ENCODE measurements at places on chromosomes 4 and X.

DNA sequence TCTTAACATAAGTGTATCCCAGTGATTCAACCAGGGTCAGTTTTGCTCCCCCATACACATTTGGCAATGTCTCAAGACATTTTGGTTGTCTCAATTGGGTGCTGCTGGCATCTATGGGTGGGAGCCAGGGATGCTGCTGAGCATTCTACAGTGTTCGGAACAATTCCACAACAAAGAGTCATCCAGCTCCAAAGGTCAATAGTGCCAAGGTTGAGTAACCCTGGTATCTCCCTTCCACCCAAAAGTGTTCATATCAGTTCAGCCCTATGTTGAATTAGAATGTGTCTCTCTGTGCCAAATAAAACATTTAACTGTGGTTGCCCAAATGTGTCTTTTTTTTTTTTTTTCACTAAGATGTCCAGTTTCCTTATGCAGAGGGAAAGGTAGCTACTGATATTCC is 129.4 kb upstream of the RAI2 start:
- no peak for DNase-seq

- DNase-seq = no peak
Measured at GRCh38 chr4:17770845-17771244, 10.6 kb downstream of the FAM184B start.

DNA sequence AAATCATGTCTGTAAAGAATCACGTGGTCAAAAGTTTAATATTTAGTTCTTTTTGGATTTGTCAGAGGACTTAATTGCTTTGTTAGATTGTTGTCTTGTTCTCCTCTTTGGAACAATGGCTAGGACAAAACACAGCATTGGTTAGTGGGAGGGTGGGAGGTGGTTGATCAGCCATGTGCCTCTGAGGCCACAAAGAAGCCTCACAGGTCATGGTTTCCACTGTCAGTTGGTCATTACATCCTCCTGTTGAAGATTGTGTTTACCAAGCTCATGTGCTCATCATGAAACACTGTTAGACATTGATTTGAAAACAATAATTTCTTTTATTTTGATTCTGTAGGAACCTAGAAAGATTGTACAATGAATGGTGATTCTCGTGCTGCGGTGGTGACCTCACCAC is 31.9 kb downstream of the ADD1 start:
- no peak for DNase-seq

DNA sequence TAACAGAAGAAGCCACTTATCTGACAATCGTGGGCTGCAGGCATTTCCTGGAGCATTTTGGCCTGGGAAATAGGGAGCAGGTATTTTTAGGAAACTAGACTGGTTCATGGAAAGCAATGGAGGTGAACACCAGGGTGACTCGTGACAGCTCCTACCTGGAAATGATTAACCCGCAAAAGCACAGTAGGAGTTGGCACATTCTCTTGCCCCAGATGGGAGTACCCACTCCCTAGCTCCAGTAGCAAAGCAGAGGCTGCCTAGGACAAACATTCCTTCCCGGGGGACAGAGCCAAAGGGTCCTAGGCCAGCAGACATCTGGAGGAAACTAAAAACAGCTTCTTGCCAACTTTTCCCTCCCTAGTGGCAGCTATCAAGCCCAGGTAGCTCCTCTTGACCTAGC is 29.0 kb downstream of the RTL5 start:
- no peak for DNase-seq

- no peak for DNase-seq
Measured at GRCh38 chrX:113828470-113828869, 755.4 kb upstream of the HTR2C start.

DNA sequence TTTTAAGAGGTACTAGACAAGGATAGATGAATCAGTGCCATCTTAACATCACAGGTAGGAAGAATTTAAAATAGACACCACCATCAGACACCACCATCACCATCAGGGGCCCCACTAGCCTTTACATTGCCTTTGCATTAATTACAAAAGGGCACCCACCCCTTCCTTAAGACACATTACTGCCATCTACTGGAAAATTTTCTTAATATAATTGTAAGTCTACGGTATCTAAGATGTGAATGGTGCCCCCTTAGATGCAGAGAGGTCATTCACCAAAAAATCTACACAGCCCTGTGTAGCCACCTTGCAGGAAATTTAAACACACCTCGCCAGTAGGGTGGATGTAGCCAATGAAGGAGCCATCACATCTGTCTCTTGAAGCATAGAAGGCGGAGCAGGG is 184.1 kb downstream of the MID1IP1 start:
- no peak for DNase-seq

DNA sequence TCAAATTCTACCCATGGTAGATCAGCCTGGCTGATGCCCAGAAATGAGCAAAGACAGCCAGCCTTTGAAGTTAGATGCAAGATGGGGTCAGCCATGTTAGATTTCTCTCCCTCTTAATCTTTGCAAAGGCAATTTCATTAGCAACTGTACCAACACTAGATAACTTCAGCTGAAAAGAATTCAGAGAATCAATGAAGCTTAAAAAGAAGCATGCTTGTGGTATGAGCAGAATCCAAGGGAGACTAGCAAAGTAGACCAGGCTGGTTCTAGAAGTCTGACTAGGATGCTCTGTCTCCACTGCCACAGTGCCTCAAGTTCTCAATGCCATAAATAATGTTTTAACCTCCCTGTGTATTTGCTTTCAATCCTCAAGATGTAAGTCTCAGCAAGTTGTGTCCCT is 247.3 kb downstream of the SLC7A11 start:
- DNase-seq = no peak

GRCh38 chr4:99022566-99022965 is 27.0 kb downstream of the METAP1 start:
- DNase-seq = no peak

- DNase-seq = no peak
Measured at GRCh38 chr4:42460043-42460442, 62.8 kb downstream of the SHISA3 start.

GRCh38 chr4:1604706-1605205 is 79.4 kb downstream of the FAM53A start:
- DNase-seq = peak; percentile 34

DNA sequence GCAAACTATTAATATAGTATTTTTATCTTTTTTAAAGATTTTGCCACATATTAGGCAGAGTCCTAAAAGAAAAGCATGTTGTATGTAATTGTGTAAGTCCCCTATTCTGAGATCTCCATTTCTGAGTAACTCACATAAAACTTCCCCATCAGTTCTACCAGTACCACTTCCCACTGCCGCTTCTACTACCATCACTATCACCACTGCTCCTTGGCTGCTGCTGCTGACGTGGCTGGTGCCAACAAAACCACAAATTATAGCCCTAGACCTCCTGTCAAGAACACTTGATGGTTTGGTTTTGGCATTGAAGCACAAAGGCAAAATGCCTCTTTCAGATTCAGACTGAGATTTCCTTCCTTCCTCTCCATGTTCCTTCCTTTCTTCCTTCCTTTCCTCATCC is 106.4 kb downstream of the MMRN1 start:
- DNase-seq = no peak

DNA sequence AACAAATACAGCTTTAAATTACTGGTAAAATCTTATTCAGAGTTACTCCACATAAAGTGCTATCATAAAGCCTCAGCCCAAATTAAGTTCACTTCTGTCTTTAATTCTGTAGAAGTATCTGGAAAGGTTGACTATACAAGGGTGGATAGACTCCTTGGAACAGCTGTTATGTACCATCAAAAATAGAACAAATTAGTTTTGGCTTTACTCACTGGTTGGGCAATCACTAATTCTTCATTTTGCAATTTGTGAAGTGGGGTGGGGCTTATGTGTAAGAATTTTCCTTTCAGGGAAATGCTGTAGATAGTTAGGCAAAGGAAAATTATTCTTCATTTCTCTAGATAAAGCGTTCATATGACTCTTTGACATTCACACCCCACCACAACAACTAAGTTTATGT is 7.8 kb downstream of the DIAPH2 start:
- no peak for DNase-seq

All from psoas muscle (tissue), 8 donors.